ENCODE measurements at places on chromosomes 13 and 19.

DNA sequence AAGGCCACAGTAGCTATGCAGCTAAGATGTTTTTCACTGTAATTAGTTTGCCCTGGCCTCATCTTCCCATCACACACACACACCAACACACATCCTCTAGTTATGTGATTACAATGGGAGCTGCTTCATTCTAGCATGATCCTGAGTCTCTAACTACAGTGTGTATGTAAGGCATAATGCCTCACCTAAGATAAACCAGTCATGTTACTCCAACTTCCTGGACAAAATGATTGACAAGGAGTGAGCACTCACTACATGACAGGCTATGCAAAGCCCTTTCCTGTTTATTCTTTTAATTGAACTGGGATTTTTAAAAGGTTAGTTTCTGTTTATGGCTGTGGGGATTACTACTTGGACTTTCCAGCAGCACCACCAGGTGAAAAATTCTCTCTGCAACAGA is 400.8 kb upstream of the ATXN8OS start:
- no peak for DNase-seq

DNA sequence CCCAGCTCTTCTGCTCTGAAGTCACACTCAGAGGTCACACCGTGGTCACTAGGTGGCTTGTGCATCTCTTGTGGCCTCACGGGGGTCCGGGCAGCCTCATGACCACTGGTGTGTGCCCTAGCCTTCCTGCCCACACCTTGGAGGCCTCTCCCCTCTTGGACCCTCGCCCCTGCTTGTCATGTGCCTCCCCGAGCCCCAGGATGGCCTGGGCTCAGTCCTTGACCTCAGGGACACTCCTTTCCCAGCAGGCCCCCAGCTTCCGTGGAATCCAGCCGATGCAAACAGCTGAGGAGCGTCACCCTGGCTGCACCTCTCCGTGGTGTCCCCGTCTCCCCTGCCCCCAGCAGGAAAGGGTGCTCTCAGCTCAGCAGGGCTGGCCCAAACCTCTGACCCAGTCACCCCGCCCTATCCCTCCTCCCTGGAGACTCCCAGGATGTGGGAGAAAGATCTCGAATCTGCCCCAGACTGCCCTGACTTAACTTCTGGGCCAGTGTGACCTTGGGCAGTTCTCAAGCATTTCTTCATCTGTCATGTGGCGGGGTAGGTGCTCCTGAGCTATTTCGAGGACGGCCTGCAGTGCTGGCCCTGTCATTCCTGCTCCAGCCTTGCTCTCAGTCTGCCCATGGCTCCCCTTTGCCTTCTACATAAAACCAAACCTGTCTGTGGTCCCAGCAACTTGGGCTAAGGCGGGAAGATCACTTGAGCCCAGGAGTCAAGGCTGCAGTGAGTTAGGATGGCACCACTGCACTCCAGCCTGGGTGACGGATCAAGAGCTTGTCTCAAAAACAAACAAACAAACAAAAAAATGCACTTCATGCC is 4.6 kb upstream of the SLC25A42 start:
- DNase-seq: no peak

DNA sequence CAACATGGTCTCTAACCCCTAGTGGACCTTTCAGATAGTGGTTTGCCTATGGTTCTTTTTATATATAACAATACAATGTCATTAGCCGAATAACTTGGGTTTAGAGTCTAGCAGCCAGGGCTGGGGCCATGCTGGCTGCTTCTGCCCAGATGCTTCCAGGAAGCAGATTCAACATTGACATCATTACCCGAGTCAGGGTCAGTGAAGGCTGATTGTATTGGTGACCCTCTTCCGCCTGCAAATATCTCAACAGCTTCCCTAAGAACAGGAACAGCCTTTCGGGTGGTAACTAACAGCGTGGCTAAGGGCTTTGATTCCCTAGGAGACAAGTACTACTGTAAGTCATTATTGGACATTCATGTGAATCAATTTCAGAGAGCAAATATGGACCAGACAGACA is 476.4 kb downstream of the UQCRFS1 start:
- DNase-seq: no peak

DNA sequence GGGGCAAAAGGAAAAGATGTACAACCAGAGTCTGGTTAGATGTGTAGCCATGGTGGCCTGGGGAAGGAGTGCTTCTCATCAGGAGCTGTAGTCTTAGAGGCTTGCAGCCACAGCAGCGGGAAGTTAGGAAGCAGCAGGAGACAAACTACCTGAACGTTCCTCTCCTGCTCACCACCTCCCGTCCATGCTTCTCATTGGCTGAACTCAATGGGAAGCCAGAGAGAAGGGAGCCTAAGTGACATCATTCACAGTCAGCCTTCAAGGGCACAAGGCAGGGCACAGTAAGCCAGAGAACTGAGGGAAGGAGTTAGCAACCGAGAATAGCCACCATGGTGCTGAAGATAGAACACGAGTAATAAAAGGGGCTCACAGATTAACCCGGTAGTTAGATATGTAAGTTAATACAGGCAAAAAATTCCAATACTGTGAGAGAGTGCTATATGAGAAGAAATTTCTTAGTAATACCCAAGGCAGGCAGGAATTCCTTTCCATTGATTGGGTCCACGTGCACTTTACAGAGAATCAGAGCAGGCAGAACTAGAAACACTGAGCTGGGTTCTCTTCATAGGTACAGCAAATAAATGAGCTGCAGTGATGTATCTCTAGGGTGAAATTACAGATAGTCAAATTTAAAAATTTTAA is 391.5 kb upstream of the DACH1 start:
- no peak for DNase-seq

GRCh38 chr19:45079063-45079910 is at the start of gene GEMIN7:
Gene GEMIN7, plus strand, starts transcription at chr19:45079260. Its CDS starts 10,855 bp downstream, at chr19:45090115.
- peak; percentile 77 for DNase-seq

DNA sequence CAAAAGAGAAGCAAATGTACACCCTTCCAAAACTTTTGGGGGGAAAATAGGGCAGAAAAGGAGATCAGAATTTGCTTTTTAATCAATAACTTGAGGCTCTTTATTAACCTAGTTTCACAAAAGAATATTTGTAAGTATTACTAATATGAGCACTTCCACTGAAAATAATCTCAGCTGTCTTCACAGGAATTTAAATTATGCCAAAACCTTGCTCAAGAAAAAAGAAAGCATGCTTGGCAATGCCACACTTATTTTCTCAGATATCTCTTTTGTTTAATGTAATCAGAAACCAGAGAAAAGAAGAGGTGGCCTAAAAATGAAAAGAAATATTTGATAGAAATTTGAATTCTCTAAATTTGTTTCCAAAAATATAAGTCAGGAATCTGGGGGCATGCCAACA is 234.9 kb upstream of the GPC6 start:
- DNase-seq: no peak

DNA sequence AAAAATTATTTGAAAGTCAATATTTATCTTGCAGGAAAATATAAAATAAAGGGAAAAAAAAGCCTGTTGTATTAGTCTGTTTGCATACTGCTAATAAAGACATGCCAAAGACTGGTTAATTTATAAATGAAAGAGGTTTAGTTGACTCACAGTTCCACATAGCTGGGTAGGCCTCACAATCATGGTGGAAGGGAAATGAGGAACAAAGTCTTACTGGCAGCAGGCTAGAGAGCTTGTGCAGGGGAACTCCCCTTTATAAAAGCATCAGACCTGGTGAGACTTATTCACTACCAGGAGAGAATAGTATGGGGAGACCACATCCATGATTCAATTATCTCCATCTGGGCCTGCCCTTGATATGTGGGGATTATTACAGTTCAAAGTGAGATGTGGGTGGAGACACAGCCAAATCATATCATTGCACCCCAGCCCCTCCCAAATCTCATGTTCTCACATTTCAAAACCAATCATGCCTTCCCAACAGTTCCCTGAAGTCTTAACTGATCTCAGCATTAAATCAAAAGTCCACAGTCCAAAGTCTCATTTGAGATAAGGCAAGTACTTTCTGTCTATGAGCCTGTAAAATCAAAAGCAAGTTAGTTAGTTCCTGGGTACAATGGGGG is 1416.5 kb upstream of the SPRY2 start:
- DNase-seq: no peak

DNA sequence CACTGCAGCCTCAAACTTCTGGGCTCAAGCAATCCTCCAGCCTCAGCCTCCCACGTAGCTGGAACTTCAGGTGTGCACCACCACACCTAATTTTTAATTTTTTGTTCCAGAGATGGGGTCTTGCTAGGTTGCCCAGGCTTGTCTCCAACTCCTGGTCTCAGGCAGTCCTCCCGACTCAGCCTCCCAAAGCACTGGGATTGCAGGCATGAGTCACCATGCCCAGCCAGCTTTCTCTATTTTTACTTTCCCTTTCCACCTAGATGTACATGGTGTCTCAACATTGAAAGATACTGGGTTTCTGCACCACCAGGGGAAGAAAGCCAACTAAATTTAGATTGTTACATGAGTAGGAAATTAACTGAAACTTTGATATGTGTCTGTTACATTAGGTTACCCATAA is 13.8 kb upstream of the ZNF846 start:
- DNase-seq: no peak

- no peak for DNase-seq
Observed at GRCh38 chr19:50224986-50225747, 21.7 kb downstream of the MYH14 start.

DNA sequence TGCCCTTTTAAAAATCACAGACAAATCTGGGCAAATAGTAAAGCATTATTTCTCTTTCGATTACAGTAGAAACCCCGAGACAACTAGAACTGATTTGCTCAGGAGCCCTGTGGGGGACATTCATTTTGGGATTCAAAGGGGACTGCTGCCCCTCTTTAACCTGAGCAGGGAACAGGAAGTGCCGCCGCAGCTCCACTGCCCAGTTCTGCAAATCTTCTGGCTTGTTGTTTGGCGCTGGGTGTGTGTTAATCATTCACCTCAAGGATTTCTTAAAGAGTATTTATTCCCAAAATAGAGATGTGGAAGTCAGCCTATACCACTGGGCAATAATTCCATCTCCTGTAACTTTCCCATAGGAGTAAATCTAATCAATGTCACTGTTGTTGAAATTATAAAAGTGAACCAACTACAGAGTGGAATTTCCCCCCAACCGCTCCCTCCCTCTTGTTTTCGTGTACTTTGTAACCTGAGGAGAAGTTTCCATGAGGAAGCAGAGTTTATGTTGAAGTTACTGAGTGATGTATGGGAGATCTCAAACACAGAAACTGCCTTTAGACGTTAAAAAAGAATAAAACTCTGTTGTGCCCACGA is 515.8 kb downstream of the KLF12 start:
- no peak for DNase-seq

GRCh38 chr13:113970810-113971470 is 2.9 kb downstream of the C13orf46 start:
- DNase-seq: no peak

DNA sequence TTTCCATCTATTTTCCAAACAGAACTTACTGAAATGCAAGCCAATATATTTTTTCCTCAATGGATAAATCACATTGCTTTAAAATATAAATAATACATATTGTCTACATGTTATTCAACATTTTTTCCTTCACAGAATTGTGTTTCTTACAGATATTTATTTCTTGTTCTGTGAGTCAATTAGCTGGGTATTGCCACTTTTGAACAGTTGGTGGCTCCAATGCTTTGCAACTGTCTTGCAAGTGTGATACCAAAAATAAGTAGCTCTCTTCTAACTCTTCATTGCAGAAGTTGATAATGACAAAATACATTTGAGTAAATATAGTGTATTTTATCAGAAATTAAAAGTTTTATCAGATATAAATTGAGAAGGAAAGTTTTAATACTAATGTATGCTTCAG is 17.1 kb upstream of the GPC5 start:
- DNase-seq: no peak

GRCh38 chr13:106417467-106418110 is 117.9 kb downstream of the EFNB2 start:
- no peak for DNase-seq

- DNase-seq: no peak
Observed at GRCh38 chr13:33144358-33144784, 128.1 kb downstream of the KL start.

GRCh38 chr13:110225003-110225402 is 82.0 kb downstream of the COL4A1 start:
- DNase-seq: no peak

DNA sequence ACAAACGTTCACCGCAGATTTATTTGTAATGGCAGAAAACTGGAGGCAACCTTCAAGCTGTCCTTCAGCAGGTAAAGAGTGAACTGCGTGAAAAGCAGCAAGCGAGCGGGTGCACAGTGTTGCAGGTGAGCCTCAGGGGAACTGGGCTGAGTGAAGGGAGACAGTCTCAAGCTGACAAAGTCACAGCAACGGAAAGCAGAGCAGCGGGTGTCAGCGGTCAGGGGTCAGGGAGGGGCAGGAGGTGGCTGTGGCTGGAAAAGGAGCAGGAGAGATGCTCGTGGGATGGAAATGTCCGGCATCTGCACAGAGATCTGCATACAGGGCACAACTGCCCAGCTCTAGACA is 8.5 kb upstream of the RASA3 start:
- DNase-seq: peak; percentile 52

- DNase-seq: no peak
Observed at GRCh38 chr19:956766-957440, 27.2 kb upstream of the WDR18 start.

DNA sequence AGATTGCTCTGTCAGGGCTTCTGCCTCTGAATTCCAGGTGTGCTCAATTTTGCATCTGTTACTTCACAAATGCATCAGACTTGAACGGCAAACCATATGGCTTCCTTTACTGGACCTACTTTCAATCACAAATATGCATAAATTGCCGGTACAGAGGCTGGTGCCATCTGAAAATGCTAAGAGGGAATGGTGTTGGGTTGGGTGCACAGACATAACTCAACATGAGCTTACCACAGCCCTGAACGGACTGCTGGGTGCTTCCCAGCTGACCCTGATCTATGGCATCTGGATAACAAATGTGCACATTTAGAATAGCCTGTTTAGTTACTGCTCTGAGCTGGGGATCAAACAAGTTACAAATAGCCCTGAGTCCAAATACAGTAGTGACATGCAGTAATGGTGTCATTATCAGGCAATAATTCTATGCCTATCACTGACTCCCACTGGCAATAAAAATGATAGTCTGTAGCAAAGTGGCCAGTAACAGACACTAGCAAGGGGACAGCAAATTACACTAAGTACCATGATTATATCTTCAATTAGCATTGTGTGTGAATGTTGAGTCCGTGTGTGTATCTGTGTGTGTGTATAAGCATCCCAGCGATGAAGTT is 927.3 kb downstream of the DIAPH3 start:
- no peak for DNase-seq

- DNase-seq: no peak
Observed at GRCh38 chr19:13207237-13207845, 57.1 kb downstream of the IER2 start.

GRCh38 chr19:33621065-33621785 is 528 bp upstream of the CHST8 start:
- no peak for DNase-seq

- no peak for DNase-seq
Observed at GRCh38 chr19:15161028-15161984, 39.5 kb downstream of the NOTCH3 start.

- DNase-seq: no peak
Observed at GRCh38 chr13:20197361-20197834, 4.7 kb upstream of the GJB2 start.

DNA sequence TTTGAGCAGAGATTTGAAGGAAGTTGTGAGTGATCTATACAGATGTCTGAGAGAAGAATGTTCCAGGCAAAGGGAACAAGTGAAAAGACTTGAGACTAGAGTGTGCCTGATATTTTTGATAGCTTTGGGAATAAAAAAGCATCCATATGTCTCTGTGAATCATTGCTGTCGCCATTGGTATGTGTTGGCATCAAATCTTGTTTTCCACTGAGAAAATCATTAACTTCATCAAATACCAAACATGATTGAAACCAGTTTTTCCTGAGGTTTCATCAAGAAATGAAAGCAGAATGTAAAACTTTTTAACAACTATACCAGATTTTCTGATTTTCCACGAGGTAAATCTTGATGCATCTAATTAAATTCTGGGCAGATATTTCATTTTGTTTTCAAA is 862.6 kb downstream of the DIAPH3 start:
- no peak for DNase-seq

All from activated CD4-positive, alpha-beta T cell treated with anti-CD3 and anti-CD28 coated beads, Interleukin-2, amount 50 U/mL, for 1 hour (primary cell).